NCI-H1092 treated with DMSO at 0.1 percent for 48 hours (cell line): ENCODE measurements at places on chromosomes 12 and 14.

- no peak for DNase-seq
Measured at GRCh38 chr12:10632226-10632625, 18.8 kb upstream of the MAGOHB start.

DNA sequence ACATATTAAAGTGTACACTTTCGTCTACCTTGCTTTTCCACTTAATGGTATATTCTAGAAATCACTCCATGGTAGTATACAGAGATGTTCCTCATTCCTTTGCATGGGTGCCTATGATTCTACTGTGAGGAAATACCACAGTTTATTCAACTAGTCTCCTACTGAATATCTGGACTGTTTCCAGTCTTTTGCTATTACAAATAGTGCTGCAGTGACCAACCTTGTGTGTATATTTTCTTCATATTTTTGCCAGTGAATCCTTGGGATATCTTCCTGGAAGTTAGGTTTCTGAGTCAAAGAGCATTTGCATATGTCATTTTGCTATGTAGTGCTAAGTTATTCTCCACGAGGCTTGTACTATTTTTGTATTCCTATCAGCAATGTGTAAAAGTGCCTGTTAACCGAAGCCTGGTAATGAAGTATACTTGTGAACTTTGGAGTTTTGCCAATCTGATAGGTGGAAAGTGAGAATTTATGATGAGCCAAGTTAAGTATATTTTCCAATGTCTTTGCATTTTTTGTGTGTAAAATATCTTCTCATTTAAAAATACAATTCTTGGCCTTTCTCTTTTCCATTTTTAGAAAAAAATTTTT is 31.3 kb upstream of the TMEM263 start:
- DNase-seq = no peak

- DNase-seq = no peak
Measured at GRCh38 chr14:74843653-74844052, 32.3 kb downstream of the PROX2 start.

- DNase-seq = peak; percentile 89
Measured at GRCh38 chr12:2877953-2878732, 1.1 kb downstream of the RHNO1 start.

DNA sequence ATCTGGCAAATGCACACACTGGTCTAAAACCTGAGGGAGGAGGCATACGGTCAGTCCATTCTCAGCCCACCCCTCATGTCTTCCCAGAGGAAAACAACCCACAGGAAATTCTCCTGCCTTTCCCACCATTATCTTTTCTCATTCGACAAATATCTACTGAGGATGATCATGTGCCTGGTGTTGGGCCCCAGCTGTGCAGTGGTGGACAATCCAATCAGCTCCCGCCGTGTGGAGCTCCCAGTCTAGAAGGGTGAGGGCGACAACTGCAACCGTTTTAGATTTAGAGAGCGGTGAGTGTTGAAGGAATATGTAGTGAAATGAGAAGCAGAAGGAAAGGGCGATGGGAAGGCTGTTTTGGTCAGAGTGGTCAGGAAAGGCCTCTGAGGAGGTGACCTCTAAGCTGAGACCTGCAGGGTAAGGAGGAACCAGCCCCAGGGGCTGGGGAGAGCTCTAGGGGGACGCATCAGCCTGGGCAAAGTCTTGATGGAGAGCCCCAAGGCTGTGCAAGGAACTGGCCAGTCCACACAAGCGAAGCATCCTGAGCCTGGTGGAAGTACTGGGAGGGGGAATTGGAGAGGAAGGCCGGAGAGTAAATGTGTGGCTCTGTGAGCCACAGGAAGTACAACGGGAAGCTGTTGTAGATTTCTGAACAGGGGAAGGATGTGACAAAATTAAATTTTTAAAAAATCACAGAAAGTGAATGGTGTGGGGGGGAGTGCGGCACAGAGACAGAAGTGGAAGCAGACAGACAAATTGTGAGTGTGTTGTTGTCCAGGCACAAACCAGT is 192.8 kb downstream of the NTF3 start:
- no peak for DNase-seq

DNA sequence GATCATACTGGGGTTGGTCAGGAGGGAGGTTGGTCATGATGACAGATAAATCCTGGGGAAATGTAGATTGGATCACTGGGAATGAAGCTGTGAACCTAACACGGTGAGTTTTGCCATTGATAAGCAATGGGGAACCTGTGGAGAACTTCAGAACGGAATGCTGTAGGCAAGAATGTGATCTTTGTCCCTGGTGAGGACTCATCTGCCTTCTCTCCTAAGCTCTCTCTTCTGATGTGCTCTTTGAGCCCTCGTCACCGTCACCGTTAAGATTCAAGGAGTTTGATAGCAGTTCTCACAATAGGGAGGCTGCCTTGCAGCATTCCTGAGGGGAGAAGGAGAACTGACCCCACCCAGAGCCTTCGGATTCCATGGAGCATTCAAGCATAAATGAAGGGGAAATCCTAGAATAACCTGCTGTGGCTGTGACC is 217.6 kb downstream of the ANO6 start:
- DNase-seq = no peak

DNA sequence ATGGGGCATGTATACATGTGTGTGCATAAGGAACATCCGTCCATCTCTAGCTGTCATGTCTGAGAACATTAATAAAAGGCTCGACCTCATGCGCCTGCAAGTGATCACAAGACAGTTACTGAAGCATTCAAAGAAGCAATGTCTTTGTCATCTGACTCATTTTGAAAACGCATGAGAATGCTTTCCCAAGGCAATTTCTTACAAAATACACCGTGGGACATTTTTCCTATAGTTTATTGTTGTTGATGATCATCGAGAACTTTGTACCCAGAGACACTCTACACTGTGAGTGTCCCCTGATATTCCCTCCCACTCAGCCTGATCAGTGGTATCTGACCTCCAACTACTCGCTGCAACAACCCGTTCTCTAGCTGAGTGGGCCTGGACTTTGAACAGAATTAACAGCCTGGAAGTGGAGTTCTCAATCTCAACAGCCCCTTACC is 68.1 kb downstream of the ETV6 start:
- no peak for DNase-seq

DNA sequence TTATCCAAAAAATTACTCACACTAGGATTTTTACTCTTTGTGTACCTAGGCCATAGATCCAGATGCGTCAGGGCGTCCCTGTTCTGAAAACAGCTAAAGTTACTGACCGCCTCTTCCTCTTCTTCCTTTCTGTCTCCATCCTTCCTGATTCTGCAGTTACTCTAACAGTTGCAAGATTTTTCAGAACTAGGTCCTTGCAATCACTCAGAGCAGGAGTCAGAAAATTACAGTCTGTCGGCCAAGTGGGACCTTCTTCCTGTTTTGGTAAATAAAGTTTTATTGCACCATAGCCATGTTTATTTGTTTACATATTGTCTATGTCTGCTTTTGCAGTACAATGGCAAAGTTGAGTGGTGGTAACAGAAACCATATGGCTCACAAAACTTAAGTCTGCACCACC is 25.6 kb upstream of the FGF6 start:
- no peak for DNase-seq

GRCh38 chr12:114000861-114001260 is 34.7 kb upstream of the RBM19 start:
- DNase-seq = no peak
